Melanocyte of skin (primary cell): ENCODE measurements at places on chromosomes 1 and 21. TPM values are rescaled to one million over a fixed set of nuclear protein-coding genes. Genes with fewer than 3 reads are reported as not detected.

Gene VSIG8
- under 0.01 TPM in 2 replicates for total RNA-seq

Gene OPTC
- not detected in 2 replicates for total RNA-seq

Gene TRPM2
- total RNA-seq = under 0.01 TPM in 1 of 2 replicates, not detected in the other

Gene NKAIN1
- 0.67 and 0.77 TPM in 2 replicates for total RNA-seq

Gene REG4
- total RNA-seq = not detected in 2 replicates

Gene ABCG1
- total RNA-seq = under 0.01 and 0.73 TPM in 2 replicates
